ENCODE measurements at places on chromosomes 5 and 9. TPM values are rescaled to one million over a fixed set of nuclear protein-coding genes. Genes with fewer than 3 reads are reported as not detected.

Gene PCDHGA9
- 2.4 TPM for total RNA-seq

Gene MOB3B
- 20.7 TPM for total RNA-seq

DNA sequence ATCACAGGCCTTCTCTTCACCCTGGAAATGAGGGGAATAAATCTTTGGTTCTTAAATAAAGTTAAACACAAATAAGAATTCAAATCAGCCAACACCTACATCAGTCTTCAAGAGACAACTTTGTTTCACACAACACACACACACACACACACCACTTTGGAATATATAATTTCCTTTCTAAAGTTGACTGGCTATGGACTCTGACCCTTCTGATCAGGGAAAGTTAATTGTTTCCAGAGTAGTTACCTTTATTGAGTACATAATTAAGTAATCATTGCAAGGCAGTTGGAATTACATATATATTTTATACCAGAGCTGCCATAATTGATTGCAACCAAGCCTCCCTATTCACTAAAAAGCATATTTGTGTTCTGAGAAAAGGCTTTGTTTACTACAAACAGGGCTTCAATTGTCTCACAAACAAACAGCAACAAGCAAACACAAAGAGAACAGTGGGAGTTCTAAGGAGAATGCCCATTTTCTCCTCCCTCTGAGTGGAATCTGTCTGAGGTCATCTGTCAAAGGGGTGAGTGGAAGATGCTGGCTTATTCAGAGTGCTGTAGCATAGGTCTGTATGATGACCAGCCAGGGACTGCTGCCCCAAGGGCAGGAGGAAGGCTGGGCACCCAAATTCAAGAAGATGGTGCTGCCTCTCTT is 136.6 kb downstream of the SEMA6A start:
- peak overlapping the region; percentile 53 for H3K27ac ChIP-seq
- no peaks in the 10 kb centered on the region for H3K27me3 ChIP-seq
- H3K4me1 ChIP-seq: peaks cover 17% of the 10 kb centered on the region
- DNase-seq: no peak
- no peaks in the 10 kb centered on the region for H3K36me3 ChIP-seq
- H3K4me3 ChIP-seq: no peak overlapping the region

- H3K36me3 ChIP-seq: peaks cover 45% of the 10 kb centered on the region
- peaks cover 5% of the 10 kb centered on the region for H3K4me1 ChIP-seq
- H3K27ac ChIP-seq: no peak overlapping the region
Measured at GRCh38 chr9:127498298-127498697, 47.0 kb downstream of the LRSAM1 start.

DNA sequence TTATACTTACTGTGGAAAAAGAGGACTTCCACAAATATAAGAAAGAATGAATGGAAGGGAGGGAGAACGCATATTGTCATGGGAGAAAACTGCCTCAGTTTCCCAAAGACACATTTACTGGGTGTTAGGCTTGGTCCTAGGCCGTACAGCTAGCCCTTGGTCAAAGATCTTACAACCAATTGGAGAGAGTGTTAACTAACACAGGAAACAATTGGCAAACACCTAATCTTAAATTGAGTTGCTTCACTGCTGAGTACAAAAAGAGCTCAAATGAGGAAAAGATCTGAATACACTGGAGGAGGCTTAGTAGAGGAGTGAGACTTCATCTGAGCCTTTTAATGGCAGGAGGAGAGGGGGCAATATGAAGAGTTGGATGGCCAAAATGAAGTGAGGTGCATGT is 161.7 kb downstream of the GLIS3 start:
- no peaks in the 10 kb centered on the region for H3K27me3 ChIP-seq
- no peak for DNase-seq
- peaks cover 17% of the 10 kb centered on the region for H3K4me1 ChIP-seq
- no peaks in the 10 kb centered on the region for H3K36me3 ChIP-seq
- no peak overlapping the region for H3K27ac ChIP-seq

DNA sequence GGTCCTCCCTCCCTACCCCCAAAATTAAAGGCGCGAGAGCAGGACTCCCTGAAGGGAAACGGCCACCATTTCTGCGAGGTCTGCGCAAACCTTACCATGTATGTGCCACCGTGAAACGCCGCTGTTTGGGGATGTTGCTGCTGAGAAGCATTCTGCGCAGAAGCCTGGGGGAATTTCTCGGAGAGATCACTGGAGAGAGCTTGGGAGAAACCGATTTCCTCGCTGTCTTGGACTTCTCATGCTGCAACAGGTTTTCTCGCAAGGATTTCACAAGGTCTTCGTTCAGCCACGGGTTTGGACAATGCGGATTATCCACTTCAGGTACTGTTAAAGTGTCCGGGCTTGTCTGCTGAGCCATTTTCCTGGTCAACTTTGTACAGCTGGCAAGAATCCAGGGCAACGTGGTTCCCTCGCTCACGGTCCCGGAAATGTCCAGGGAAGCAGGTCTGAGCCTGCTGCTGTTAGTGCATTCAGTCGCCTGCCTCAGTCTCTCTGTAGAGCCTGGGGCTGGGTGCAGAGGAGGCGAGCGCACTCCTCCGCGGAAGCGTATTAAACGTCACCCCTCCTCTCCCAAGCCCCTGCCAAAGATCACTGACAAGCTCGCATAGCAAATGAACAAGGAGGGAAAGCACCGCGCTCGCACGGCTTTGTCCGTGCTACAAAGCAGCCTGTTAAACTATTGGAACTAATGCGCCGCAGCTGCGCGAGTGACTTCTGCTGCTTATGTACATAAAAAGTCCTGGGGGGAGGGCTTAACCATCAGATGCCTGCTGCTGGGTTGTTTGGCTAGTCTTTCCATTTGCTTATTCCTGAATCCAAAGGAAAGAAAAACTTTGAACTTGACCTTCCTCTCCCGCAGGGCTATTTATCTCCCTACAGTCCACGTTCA is 125.1 kb downstream of the PDE4D start:
- H3K27ac ChIP-seq: peak overlapping the region; percentile 45
- peak overlapping the region; percentile 37 for H3K4me3 ChIP-seq
- H3K36me3 ChIP-seq: no peaks in the 10 kb centered on the region
- H3K4me1 ChIP-seq: peaks cover 15% of the 10 kb centered on the region
- DNase-seq: peak; percentile 41

DNA sequence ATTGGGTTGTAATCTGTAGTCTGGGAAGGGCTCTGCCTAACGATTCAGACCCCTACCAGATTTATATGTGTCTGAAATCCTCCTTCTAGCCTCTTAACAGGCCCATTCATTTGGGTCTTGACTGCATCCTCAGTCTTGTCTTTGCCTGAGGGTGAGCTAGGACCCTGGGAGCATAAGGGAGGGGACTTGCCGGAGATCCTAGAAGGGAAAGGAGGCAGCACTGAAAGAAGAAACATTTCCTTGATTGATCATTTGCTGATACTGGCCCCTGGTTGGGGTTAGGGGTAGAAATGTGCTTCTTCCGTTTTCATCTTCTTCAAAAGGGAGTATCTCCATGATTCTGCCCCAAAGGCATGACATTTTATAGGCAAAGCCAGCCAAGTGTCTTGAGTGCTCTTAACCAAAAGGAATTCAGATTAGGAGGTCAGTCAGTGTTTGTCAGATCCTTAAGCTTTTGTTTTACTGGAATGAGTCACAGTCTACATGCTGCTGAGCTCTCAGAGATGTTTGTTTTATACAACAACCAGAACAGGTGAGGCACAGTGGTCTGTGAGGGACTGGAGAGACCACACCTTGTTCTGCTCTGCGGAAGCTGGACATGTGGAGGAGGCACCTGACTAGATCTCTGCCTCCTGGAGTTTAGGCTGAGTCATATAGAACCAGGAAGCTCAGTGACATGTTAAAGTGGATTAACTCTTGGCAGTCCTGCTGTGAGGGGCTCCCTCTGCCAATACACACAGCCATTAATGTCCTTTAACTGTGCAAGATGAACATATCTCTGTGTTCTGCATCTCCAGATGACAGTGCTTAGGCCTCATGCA is 37.7 kb downstream of the PCDHAC2 start:
- H3K27ac ChIP-seq: peak overlapping the region; percentile 1
- DNase-seq: peak; percentile 91
- H3K27me3 ChIP-seq: no peaks in the 10 kb centered on the region
- no peaks in the 10 kb centered on the region for H3K36me3 ChIP-seq
- no peak overlapping the region for H3K4me3 ChIP-seq
- H3K4me1 ChIP-seq: peaks cover 12% of the 10 kb centered on the region

- DNase-seq: no peak
- peaks cover 18% of the 10 kb centered on the region for H3K4me1 ChIP-seq
- H3K27me3 ChIP-seq: no peaks in the 10 kb centered on the region
- no peak overlapping the region for H3K4me3 ChIP-seq
Measured at GRCh38 chr9:127399736-127400269, 2.8 kb downstream of the SLC2A8 start.

DNA sequence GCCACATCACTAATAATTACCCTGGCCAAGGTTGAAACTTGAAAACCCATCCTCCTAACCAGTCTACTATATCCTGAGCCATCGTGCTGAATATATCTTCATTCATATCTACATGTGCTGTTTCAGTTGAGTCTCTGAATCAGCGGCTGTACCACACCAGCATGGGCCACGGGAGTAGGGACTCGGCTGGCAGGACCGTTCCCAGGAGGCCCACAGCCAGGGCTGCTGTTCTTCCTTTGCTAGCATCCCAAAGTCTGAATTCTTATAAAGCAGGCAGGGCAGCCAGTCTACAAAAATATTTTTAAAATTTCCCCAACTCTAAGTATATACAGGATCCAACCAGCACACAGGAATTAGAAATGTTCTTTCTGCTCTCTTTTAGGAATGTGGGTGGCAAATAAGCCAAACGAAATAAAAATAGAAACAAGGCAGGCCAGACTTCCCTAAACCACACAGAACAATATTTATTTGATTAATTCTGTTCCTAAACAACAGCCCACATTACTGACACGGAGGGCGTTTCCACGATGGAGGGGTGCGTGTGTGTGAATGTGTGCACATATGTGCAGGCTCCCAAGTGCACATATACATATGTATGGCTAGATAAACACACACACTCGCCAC is 42.8 kb upstream of the EQTN start:
- no peak for DNase-seq
- H3K4me3 ChIP-seq: no peak overlapping the region
- no peak overlapping the region for H3K27ac ChIP-seq
- H3K27me3 ChIP-seq: no peaks in the 10 kb centered on the region
- peaks cover 37% of the 10 kb centered on the region for H3K4me1 ChIP-seq
- H3K36me3 ChIP-seq: no peaks in the 10 kb centered on the region

Data from upper lobe of left lung (tissue), 6 donors.